PC-9 (cell line): ENCODE measurements at places on chromosomes 4 and X. TPM values are rescaled to one million over a fixed set of nuclear protein-coding genes. Genes with fewer than 3 reads are reported as not detected.

DNA sequence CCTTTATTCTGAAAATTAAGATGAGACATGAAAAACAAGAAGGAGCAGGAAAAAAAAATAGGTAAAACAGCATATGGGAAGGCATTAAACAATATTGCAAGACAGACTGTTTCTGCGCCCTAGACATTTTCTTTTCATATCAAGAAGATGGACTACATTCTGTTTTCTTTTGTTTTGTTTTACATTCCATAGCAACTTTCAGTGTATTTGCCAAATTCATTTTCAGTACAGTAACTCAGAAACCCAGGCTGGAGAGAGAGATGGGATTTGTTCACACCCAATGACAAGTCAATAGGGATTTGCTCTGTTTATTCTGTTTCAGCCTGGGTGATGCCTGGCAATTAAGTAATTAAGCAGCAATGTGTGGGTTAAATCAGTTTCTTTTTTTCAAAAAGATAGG lies 892.8 kb upstream of the DIAPH2 start:
- H3K36me3 ChIP-seq, result no peaks in the 10 kb centered on the region
- DNase-seq, result no peak
- no peaks in the 10 kb centered on the region for H3K4me1 ChIP-seq
- H3K4me3 ChIP-seq, result no peak overlapping the region

DNA sequence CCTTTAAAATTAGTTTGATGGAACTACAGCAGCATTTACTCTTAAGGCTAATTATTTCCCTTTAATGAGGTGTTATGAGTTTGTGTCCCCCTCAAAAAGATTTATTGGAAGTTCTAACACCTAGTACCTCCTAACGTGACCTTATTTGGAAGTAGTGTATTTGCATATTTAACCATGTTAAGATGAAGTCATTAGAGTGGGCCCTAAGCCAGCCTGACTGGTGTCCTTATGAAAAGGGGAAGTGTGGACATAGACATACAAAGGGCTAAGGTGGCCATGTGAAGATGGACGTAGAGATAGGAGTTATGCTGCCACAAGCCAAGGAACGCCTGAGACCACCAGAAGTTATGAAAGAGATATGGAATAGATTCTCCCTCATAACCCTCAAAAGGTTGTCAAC lies 985.4 kb upstream of the INTU start:
- no peak overlapping the region for H3K27ac ChIP-seq
- H3K4me1 ChIP-seq, result no peaks in the 10 kb centered on the region
- H3K36me3 ChIP-seq, result no peaks in the 10 kb centered on the region

DNA sequence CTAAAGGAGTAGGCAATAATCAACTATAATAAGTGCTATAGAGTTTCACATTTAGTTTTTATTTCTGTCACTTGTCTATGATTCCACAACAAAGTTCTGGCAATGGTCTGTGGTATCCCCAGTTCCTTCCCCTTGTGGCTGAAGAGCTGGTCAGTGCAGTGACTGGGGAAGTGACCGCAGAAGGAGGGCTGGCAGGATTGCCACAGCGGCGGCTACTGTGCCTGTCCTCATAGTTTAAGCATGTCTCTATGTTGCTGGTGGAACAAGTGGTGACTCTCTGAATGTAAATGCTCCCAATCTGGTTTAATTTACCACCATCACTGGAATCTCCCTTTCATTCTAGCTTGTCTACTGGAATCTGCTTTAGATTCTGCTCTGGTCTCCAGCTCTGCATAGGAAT lies 170.6 kb upstream of the GK2 start:
- no peaks in the 10 kb centered on the region for H3K36me3 ChIP-seq
- H3K27me3 ChIP-seq, result no peaks in the 10 kb centered on the region
- no peak for DNase-seq
- H3K27ac ChIP-seq, result no peak overlapping the region
- H3K4me1 ChIP-seq, result no peaks in the 10 kb centered on the region
- no peak overlapping the region for H3K4me3 ChIP-seq

GRCh38 chrX:137568741-137569469 lies 3.0 kb downstream of the ZIC3 start:
- peaks cover 6% of the 10 kb centered on the region; the same call in 1 of the 2 replicates for H3K27me3 ChIP-seq
- no peak overlapping the region for H3K4me3 ChIP-seq
- H3K4me1 ChIP-seq, result no peaks in the 10 kb centered on the region
- H3K36me3 ChIP-seq, result no peaks in the 10 kb centered on the region

DNA sequence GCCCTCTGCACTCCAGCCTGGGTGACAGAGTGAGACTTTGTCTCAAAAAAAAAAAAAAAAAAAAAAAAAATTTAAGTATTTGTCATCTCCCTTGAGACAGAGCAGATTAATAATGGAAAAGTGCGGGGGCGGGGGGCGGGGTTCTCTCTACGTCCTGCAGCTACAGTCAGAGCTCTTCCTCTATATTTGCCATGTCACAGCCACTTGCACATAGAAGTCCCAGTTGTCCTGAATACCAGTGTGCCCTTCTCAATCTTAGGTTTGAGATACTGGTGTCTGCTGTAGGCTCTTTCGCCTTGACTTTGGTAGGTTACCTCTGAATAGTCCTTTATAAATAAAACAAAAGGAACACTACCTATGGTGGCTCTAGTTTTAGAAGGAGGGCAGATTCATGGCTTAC lies 237.8 kb upstream of the PGRMC2 start:
- no peaks in the 10 kb centered on the region for H3K36me3 ChIP-seq
- peak; percentile 36 for DNase-seq
- peak overlapping the region; percentile 98 for H3K27ac ChIP-seq
- H3K27me3 ChIP-seq, result no peaks in the 10 kb centered on the region
- peak overlapping the region; percentile 41; the same call in 1 of the 2 replicates for H3K4me3 ChIP-seq

- no peaks in the 10 kb centered on the region for H3K27me3 ChIP-seq
- H3K4me1 ChIP-seq, result no peaks in the 10 kb centered on the region
- H3K36me3 ChIP-seq, result no peaks in the 10 kb centered on the region
- no peak overlapping the region for H3K4me3 ChIP-seq
- no peak overlapping the region for H3K27ac ChIP-seq
- no peak for DNase-seq
Measured at GRCh38 chr4:188132232-188132631, 7.0 kb upstream of the TRIML1 start.

- no peak overlapping the region for H3K27ac ChIP-seq
- H3K4me1 ChIP-seq, result no peaks in the 10 kb centered on the region
- H3K4me3 ChIP-seq, result no peak overlapping the region
- H3K36me3 ChIP-seq, result no peaks in the 10 kb centered on the region
- no peak for DNase-seq
- H3K27me3 ChIP-seq, result no peaks in the 10 kb centered on the region
Measured at GRCh38 chr4:93263166-93263565, 565.4 kb upstream of the ATOH1 start.

GRCh38 chrX:136260776-136261175 lies 9.6 kb upstream of the MAP7D3 start:
- no peaks in the 10 kb centered on the region for H3K27me3 ChIP-seq
- no peaks in the 10 kb centered on the region for H3K36me3 ChIP-seq
- no peak overlapping the region for H3K4me3 ChIP-seq

- no peaks in the 10 kb centered on the region for H3K4me1 ChIP-seq
- H3K27me3 ChIP-seq, result no peaks in the 10 kb centered on the region
- H3K27ac ChIP-seq, result no peak overlapping the region
- no peaks in the 10 kb centered on the region for H3K36me3 ChIP-seq
- DNase-seq, result no peak
Measured at GRCh38 chrX:51878056-51878455, 15.4 kb upstream of the MAGED1 start.

- no peaks in the 10 kb centered on the region for H3K4me1 ChIP-seq
- peaks cover 3% of the 10 kb centered on the region; the same call in 1 of the 2 replicates for H3K27me3 ChIP-seq
- H3K4me3 ChIP-seq, result no peak overlapping the region
- no peak for DNase-seq
- no peaks in the 10 kb centered on the region for H3K36me3 ChIP-seq
- H3K27ac ChIP-seq, result no peak overlapping the region
Measured at GRCh38 chrX:154809939-154810665, 4.8 kb upstream of the MPP1 start.

DNA sequence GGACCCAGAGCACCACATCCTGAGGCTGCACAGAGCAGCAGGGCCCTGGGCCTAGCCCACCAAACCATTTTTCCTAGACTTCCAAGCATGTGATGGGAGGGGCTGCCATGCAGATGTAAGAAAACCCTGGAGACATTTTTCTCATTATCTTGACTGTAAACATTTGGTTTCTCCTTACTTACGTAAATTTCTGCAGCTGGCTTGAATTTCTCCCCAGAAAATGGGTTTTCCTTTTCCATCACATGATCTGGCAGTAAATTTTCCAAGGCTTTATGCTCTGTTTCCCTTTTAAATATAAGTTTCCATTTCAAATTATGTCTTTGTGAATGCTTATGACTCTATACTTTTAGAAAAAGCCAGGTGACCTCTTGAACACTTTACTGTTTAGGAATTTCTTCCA lies 945.9 kb upstream of the NDST4 start:
- H3K27me3 ChIP-seq, result no peaks in the 10 kb centered on the region
- no peaks in the 10 kb centered on the region for H3K4me1 ChIP-seq
- no peak for DNase-seq
- no peaks in the 10 kb centered on the region for H3K36me3 ChIP-seq

DNA sequence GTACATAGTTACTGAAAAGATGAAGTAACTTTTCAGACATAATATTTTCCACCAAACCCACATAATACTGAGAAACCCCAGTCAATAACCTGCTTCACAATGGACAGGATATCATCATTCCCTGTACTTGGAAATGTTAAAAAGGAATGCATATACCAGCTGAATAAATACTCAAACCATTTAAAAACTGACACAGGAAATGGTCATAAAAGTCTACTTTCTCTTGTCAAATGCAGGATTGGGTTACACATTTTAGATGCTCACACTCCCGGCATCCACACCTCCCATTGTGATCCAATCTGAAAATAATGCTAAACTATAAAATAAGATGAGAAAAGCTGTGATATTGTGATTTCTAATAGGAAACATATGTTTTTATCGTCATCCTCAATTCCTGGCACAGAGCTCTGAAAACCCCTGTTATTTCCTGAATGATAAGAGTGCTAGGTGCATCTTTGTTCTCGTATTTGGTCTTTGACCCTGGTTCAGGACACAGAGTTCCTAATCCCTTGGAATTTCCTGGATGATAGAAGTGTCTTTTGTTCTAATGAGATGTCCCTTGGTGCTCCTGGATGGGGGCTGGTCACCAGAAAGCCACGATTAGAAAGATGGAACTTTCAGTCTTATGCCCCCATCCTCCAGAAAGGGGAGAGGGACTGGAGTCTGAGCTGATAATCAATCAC lies 821.3 kb downstream of the TRIML1 start:
- no peak for DNase-seq
- no peak overlapping the region for H3K4me3 ChIP-seq
- H3K36me3 ChIP-seq, result no peaks in the 10 kb centered on the region
- H3K27me3 ChIP-seq, result 0 out of 2 replicates have a peak, but pooled peaks cover 4% of the 10 kb centered on the region
- no peaks in the 10 kb centered on the region for H3K4me1 ChIP-seq

- no peaks in the 10 kb centered on the region for H3K27me3 ChIP-seq
- H3K4me3 ChIP-seq, result no peak overlapping the region
Measured at GRCh38 chrX:35858361-35858760, 60.2 kb downstream of the MAGEB16 start.

HPSE gene
- total RNA-seq, result 4.4 and 6.6 TPM in 2 replicates

SCD5 gene
- total RNA-seq, result 34.3 and 41.1 TPM in 2 replicates

TXK gene
- 1.4 and 2.6 TPM in 2 replicates for total RNA-seq

DCAF12L1 gene
- not detected in 2 replicates for total RNA-seq

PDLIM3 gene
- 3.3 and 5.6 TPM in 2 replicates for total RNA-seq

ANOS1 gene
- 0.22 and 0.90 TPM in 2 replicates for total RNA-seq

STK32B gene
- total RNA-seq, result not detected in 2 replicates

MAGEC1 gene
- 0.28 TPM in 2 replicates for total RNA-seq
